ENCODE measurements at places on chromosomes 6 and 20.

DNA sequence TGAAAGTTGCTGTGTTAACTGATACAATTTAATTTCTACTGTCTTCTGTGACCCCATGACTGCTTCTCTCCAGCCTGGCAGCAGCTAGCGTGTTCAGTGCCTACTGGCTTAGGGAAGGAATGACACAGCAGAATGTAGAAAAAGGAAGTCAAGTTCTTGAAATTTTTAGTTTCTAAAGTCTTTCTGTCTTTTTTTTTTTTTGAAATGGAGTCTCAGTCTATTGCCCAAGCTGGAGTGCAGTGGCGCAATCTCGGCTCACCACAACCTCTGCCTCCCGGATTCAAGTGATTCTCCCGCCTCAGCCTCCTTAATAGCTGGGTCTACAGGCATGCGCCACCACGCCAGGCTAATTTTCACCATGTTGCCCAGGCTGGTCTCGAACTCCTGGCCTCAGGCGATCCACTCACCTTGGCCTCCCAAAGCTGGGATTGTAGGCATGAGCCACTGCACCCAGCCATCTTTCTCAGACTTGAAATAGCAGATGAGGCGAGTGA is 39.3 kb downstream of the PCNA start:
- DNase-seq, result no peak

DNA sequence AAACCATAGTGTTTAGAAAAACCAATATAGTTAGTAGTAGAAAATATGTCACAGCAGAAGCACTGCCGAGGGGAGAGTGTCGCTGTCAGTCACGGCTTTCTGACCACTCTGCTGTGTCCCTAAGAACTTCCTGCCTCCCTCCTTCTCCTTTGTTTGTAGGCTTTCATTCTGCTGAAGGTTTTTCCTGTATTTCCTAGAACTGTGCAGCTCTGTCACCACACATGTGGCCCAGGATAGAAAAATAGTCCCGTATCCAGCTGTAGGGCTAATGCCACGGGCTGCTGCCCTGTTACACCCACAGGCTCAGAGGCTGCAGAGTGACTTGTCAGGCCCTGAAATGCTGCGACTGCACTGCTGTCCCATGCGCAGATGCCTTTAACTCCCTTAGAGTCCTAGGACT is 52.6 kb upstream of the SYNJ2 start:
- no peak for DNase-seq

DNA sequence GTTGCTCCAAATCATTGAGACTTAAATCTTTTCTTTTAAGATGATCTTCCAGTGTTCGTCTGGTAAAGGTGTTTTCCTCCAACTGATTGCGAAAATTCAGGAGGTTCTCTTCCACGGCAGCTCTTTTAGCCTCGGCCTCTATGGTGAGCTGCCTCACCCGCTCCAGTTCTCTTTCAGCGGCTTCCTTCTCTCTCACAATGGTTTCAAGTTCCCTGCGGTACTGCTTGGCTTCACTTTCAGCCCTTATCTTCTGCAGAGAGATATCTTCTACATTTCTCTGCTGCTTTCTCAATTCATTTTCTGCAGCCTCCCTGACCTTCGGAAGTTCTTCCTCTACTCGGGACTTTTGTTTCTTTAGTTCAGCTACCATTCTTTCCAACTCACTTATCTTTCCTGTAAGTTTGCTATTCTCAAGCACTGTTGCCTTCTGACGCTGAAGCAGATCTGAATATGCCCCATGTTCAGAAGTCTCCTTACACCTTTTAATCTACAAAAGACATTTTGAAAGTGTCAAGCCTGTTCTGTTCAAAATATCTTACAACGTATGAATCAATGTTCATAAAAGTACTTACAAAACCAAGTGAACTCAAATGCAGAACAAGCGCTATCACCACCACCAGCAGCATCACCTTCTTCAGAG is 22.3 kb downstream of the DST start:
- no peak for DNase-seq

DNA sequence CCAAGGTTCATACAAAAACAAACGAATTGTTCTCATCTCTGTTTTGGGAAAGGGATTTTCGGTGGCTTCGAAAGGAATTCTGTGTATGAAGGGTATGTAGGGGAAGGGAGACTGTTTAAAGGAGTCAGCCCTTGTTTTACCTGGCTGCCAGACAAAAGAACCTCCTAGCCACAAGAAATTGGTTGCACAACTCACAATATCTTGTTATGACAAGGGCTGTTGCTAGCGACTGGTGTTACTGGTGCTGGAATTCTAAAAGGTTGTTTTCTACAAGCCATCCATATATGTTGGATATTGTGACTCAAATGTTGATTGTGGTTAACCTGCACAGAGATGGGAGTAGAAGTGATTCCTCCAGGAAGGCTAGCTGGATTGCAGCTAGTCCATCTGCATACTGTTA is 34.6 kb upstream of the CITED2 start:
- no peak for DNase-seq

GRCh38 chr6:80256691-80257090 is 150.2 kb downstream of the BCKDHB start:
- no peak for DNase-seq

DNA sequence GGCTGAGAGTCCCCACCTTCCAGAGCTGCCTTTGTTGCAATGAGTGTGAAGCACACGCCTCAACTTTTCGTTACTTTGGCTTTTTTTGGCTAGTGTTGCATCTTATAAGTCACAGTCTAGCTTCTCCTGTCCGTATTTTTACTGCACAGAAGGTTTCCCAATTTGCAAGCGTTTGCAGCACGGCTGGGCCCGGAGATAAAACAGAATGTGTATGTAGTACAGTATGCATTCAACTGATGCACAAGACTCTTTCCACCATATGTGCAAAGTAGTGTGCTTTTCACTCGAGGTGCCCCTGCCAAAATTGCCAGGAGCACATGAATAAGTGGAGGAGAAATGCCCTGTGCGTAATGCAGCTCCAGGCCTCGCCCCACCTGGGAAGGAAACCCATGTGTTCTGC is 79.6 kb downstream of the SOBP start:
- no peak for DNase-seq

- no peak for DNase-seq
These were observed 2.7 kb upstream of the TRERF1 start for GRCh38 chr6:42454428-42454791.

DNA sequence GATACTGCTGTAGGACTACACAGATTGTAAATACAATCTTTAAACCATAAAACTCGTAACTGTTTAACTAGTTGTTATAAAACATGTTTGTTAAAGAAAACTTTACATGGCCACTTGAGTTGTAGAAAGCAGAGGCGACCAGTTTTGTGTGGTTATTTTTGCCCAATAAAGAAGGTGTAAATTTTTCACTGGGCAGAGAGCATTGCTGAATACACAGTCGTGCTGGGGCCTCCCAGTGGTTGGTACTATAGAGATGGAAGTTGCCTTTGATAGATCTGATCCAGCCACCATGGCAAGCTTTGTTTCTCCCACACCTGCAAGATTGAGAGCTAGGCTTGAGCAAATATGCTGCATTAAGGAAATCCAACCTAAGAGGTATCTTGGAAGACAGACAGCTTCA is 34.0 kb upstream of the YWHAB start:
- no peak for DNase-seq

DNA sequence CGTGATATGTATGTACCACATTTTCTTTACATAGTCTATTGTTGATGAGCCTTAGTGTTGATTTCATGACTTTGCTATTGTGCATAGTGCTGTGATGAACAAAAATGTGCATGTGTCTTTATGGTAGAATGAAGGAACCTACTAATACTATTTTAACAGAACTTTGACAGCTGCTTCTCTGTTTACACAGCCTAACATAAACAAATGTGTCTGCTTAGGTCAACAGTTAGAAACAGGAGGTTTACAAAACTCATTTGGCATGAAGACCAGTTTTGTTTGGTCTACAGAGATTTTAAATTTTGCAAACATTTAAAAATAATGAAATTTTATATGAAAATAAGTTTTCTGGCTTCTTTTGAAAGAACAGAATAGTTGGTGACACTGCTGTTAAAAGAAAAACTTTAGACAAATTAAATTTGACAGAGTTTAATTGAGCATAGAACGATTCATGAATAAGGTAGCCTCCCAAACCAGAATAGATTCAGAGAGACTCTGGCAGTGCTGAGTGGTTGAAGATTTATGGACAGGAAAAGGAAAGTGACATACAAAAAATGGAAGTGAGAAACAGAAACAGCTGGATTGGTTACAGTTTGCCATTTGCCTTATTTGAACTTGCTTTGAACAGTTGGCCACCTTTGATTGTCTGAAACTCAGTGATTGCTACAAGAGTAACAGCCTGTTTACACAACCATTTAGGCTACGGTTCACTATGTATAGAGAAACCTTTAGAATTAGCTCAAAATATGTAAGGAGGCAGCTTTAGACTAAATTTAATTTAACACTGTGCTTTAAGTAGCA is 715.8 kb upstream of the HS3ST5 start:
- no peak for DNase-seq

DNA sequence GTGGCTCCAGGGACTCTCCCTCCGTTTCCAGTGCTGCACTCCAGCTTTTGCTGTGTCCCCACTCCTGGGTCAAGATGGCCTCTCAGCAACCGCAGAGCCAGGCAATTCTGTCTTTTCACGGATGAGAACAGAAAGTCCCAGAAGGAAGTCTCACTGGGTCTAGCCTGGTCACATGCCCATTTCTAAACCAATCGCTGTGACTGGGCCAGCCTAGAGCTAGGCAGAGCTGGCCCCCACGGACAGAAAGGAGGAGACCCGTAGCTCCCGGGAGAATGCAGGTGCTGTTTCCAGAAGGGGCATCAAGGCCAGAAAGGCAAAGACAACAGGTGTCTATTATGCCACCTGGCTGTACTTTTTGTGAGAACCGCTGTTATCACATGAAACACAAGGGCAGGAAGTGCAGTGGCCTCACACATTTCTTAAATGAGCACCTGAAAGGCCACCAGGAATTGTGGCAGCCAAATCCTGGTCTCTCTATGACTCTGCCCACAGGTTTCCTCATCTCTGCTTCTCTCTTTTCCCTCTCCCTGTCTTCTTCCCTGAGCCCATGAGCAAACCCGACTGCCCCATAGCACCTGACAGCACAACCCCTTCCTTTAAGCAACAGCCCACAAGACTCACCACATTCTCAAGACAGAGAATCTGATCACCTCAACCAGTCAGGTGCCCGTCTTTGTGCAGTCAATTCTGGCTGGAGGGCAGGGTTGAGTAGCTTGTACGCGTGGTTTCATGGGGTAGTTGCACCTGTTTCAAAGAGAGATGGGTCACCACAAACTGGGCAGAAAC is 37.1 kb upstream of the B4GALT5 start:
- no peak for DNase-seq

DNA sequence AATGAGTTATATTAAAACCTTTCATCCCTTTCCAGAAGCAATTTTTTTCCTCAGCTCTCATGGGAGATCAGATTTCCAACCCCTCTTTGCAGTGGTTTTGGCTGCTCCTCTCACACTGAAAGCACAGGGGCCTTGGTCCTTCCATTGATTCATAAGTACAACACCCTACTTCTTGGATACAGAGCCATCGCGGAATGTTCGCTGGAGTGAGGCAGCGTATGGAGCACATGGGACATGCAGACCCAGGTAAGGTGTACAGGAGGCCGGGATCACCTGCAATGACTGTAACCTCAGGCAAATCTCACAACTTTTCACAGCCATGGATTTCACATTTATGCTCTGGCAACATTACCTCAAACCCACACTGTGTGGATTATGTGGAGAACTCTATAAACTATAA is 75.2 kb upstream of the HEY2 start:
- no peak for DNase-seq

GRCh38 chr6:126086560-126086959 is 100.2 kb downstream of the TRMT11 start:
- DNase-seq, result no peak

DNA sequence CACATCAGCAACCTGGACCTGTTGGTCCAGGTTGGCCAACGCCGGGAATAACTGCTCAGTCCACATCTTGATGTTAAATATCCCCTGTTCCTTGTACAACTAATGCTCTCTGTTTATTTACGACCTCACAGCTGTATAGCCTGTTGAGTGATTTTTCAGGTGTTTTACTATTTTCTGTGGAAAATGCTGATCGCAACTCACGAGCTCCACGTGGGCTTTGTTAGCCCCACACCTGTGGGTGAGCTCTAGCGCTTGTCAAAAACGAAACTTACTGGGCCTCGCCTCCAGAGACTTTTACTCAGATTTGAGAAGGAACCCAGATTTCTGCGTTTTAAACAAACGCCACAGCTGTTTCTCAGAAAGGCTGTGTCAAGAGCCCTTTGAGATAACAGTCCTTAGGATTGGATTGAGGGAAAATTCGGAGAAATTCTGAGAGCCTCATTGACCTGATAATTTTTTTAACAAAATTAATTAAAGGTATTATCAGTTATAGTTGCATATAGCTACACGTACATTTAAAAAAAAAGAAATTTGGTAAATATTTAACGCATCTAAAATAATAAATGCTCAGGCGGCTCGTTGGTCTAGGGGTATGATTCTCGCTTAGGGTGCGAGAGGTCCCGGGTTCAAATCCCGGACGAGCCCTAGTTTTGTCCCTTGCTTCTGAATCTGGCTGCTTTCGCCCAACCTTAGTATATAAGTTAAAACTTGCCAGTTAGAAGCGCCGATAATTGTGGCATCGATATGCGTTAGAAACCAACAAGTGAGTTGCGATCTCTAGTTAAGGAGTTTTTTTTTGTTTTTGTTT is 16.7 kb downstream of the HMGN4 start:
- DNase-seq, result no peak

DNA sequence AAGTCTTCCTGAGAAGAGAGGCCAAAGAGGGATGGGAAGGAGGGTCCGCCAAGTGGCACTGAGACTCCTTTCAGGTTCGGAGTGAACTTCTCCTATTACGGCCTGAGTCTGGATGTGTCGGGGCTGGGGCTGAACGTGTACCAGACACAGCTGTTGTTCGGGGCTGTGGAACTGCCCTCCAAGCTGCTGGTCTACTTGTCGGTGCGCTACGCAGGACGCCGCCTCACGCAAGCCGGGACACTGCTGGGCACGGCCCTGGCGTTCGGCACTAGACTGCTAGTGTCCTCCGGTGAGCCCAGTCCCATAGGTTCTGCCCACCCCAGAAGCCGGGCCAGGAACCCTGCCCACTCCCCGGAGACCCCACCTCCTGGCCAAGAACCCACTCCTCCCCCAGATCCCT is 4.1 kb downstream of the SLC22A7 start:
- no peak for DNase-seq

DNA sequence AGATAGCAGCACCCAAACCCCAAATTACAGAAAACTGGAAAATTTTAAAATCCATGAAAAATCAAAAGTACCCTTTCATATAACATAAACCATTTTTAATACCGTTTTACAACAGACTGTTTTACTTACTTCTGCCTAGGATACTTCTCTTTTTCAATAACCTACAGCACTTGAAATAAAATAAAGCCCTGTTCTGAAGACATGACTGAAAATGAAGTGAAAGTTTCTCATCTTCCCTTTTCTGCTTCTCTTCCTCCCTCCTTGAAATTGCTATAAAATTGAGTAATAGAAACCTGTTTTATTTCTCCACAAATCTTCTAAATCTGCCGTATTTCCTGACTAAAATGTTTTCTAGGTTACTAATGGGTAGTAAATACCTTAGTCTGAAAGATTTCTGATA is 20.3 kb downstream of the MMS22L start:
- no peak for DNase-seq

DNA sequence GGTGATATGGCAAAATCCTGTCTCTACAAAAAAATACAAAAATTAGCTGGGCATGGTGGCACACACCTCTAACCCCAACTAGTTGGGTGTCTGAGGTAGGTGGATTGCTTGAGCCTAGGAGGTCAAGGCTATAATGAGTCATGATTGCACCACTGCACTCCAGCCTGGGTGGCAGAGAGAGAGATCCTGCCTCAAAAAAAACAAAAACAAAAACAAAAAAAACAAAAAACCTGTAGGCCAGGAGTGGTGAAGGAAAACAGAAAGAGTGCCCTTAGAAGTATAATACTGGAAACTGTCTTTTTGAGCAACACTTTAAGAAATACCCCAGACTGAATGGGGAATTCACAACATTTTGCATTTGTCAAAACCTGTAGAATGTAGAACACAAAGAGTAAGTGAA is 85.3 kb downstream of the JARID2 start:
- DNase-seq, result no peak

Data from stimulated activated CD8-positive, alpha-beta memory T cell treated with anti-CD3 and anti-CD28 coated beads, Interleukin-15, amount 100 ng/mL, for 4 hours (primary cell).